Nephron progenitor cell (in vitro differentiated cells): ENCODE measurements at places on chromosomes 6 and 20.

DNA sequence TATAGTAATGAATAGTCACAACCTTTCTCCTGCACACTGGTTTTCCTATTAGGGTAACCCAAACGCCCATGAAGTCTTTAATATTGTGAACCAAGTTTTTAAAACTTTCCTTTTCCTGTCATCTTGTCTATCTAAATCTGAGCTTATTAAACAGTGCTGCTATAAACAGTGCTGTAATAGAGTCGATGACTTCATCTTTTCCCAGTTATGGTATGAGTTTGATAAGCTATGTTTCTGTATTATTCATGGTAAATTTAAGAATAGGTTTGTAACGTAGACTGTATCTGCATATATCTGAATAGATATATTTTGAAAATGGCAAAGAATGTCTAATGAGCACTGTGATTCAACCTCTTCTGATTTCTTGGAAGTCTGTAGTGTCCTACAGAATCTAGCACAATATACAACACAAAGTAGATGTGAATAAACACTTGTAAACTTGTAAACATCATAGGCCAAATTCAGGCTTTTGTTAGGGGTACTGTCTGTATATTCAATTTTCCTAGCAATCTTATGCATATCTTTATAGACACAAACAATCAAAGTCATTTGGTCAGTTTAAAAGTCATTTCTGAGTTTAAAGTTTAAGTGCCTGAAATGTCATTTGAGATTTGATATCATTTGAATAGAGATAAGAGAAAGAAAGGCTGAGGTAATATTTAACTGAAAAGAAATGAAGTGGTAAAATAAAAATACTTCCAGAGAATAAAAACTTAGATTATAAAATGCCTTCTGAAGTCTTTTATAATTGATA is 155.5 kb downstream of the PTPRK start:
- no peak for DNase-seq

DNA sequence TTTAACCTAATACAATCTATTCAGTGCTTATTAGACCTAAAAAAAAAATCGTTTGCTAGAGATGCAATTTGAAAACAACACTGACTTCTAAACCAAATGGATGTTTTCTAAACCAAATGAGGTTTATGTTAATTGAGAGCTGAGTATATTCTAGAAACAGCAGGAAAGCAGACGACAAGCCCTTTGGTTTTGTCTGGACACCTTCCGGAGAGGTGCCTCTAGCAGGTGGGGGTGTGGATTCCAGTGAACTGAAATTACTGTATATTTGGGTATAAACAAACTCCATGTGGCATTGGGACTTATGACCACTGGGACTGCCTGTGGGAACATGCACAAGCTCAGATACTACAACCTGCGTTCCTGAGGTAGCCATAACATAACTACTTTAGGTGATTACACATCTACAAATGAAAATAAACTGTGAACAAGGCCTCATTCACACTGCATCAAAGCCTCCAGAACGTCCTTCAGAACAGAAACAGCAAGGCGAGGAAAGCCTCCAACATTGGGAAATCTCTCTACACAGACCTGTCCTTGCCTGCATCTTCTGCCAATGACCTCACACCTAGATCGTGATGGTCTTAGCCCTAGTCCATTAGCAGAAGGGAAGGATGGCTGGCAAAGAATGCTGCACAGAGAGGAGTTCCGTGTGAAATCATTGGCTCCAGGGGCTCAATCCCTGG is 206.8 kb upstream of the FOXQ1 start:
- DNase-seq: no peak

DNA sequence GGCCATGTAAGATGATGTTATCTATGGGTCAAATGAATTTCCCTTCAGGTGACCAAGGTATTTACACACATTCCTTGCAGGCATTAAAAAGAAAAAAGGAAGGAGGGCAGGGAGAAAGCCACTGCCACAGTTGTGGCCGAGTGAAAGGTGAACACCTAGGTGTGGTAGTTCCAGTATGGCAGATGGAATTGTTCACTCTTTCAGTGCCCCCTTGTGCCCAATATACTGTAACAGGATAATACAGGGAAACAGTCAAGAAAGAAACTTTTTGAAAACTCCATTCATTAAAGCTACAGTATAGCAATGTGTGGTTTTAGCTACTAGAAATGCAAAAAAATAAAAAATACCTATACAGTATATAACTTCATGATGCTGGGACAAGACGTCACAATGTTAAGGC is 52.1 kb downstream of the BMP2 start:
- no peak for DNase-seq

DNA sequence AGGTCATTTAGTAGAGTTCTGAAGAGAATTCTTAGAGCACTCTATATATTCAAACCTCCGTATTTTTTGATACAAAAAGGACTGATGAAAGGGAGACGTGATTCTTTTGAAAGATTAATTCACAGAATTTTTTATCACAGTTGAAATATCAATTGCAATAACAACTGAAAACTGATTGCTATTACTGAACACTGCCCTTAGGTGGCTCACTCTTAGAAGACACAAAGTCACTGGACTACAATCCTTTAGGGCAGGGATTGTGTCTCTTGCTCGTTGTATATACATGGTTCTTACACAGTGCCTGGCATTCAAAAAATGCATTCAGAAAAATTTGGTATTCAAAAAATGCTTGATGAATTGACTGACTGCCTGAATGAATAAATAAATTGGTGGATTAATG is 17.1 kb upstream of the CALHM6 start:
- DNase-seq: no peak

- no peak for DNase-seq
These were observed 215.9 kb downstream of the ZDHHC14 start for GRCh38 chr6:157596886-157597285.

DNA sequence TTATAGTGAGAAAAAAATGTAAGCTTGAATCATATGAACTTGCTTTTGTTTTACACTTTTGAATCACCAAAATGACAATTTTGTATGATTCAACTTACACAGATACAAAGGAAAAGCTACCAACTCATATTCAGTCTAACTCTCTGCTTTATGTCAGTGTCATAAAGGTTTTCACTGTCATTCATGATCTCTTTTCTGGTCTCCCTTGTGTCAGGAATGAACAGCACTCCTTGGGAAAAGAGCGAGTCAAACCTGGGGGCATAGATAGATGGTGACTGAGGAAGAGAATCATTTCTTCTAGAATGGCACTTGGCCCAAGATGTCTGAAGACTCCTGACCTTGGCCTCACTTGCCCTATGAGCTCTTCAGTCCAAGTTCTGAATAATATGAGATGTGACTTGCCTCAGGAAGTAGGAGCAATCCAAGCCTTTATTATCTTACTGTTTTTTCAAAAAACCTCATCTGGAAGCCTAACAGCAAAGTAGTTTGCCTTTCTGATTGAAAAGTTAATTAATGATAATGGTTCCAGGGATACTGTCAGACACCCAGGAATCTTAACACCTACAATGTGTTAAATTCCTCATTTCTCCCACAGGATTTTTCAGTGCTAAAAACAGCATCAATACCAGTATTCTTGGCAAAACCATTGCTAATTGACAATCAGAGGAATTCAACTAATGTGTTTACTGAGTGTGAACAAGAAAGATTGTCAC is 270.0 kb upstream of the HSF2 start:
- no peak for DNase-seq

DNA sequence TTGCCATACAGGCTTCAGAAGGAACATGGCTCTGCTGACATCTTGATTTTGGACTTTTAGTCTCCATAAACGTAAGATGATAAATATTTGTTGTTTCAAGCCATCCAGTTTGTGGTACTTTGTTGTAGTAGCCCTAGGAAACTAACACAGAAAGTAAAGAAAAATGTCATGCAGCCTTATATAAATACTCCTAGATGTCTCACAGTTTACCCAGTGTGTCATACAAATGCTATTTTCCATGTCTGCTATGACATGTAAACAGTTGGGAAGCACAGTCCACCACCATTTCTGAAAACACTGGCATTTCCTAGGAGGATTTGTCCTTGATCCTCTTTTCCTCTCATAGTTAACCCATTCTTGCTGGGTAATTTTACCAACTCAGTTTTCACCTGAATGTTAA is 30.6 kb upstream of the ME1 start:
- no peak for DNase-seq

DNA sequence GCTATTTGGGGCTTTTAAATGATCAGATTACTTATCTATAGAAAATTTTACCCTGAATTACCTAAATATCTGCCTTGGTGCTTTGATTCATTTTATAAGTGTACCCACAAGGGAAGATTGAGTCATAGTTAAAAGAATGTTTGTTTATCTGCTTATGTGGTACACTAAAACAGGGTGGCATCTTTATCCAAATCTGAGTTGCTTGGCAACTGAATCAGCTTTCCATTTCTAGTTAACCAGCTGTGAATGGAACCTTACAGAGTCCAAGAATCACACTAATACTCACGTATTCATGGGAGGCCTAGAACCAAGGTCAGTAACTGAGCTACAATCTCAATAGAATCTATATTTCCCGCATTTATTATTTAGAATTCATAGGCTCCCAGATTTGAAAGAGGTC is 44.0 kb upstream of the CAP2 start:
- no peak for DNase-seq

DNA sequence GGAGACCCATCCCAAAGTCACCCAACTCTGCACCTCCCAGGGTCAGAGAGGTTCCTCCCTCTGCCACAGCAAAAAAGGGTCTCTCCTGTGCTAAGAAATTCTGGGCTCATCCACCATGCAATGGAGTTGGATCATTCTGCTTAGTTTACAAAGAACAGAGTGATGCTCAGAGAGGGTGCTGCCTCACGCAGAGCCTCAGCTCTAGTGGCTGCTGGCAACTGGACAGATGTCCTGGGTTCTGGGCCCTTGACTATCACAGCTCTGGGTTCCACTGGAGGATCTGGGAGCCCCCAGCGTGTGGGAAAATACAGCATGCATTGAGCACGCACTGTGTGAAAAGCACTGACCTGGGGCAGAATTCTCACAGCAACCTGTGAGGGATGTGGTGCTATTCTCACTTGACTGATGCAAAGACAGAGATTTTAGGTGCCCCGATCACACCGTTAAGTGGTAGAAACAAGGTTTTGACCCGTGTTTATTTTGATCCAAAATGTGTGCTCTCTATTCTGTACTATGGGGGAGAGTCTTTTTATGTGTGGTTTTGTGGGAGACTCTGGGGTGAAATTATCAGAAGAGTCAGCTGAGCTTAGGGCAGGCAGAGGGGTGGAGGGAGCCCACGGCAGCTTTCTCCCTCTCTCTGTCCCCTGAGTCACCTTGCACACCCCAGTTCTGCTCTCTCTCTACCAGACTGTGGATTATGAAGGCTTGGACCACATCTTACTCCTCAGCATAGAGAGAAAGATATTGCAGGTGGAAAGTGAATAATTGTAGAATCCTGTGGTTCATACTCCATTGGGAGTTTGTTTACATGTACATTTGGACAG is 19.9 kb downstream of the TREML4 start:
- no peak for DNase-seq

GRCh38 chr6:78749326-78749725 is 118.0 kb upstream of the IRAK1BP1 start:
- no peak for DNase-seq

DNA sequence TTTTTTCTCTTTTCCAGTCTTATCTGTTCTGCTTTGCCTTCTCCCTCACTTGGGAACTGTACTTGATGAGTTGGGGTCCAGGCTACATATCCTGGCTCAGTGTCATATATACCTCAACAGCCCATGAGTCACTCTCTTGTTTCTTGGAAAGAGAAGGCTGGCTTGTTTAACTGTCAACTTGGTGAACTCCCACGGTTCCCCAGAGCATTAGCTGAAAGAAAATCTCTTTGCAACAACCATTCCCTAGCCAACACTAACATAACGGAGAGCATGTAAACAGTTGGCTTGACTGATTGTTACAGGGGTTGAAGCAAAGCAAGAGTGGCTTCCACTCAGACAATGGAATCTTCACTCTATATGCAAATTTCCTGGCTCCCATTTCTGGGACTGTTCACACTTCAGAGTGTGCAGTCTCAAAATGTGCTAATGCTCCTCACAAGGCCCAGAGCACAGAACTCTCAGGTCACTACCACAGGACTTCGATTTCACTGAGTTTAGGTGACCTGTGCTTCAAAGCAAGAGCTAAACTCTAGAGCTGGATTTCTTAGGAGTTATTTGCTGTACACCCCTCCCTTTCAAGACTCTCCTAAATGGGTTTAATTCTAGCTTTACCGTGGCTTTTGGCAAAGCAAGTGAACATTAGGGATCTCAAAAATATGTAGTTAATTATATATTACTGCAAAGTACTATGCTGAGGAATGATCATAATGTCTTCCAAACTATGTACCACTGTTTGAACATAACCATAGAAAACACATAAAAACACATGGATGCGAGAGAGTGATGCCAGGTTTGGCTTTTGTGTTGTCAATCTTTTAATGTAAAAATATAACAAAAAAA is 609.8 kb downstream of the RFPL4B start:
- peak; percentile 10 for DNase-seq

- no peak for DNase-seq
These were observed 71.1 kb downstream of the TMEM244 start for GRCh38 chr6:129789974-129790373.

DNA sequence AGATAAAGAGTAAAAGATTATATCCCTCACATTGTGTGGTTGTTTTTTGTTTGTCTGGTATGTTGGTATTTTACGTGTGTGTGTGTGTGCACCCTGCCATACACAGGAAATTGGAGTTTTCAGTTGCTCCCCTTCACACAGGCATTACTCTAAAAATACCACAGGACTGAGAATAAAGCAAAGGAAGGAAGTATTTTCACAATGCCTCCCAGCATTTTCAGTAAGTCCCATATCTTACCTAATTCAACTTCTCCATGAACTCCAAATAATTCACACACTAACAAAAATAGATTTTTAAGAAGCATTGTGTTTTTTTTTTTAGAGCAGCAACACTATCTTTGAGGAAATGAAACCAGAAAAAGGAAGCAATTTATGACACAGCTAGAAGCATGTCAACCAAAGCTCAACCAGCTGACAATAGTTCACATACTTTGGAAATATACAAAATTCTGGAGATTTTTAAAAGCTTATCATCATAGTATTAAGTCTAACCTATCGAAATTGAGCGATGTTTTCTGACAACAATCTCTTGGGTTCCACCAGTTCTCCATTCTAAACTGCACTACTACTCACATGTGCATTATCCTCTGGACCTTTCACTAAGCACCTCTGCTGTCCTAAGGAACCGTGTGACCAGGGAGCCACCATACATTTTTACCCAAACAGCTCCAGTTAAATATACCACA is 2.1 kb downstream of the UBE2J1 start:
- no peak for DNase-seq

- DNase-seq: no peak
These were observed 30.4 kb upstream of the ENTPD6 start for GRCh38 chr20:25165128-25165527.

DNA sequence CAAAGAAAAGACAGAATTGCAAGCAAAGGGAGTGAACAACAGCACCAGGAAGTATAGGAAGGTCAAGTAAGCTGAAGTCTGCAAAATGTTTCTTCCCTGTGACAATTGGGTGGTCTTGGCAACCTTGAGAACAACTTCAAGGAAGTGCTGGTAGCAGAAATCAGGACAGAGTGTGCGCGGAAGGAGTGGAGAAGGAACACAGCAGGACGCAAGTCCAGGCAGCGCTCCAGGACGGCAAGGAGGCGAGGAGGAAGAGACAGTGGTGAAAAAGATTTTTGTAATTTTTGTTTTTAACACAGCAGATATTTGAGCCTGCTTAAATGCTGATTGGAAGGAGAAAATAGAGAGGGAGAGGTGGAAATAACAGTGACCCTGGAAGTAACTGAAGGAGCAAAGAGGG is 141.7 kb downstream of the F13A1 start:
- no peak for DNase-seq
